ENCODE measurements at places on chromosomes 6 and 20. TPM values are rescaled to one million over a fixed set of nuclear protein-coding genes. Genes with fewer than 3 reads are reported as not detected.
A peak's percentile ranks its signal among the peaks of the same experiment; 100 is the strongest.

GRCh38 chr20:57748601-57749130 is 38.9 kb upstream of the PMEPA1 start:
- peak; percentile 48 for DNase-seq

DEFB124 gene
- not detected for total RNA-seq

MACROD2 gene
- 34.0 TPM for total RNA-seq

THBD gene
- 14.7 TPM for total RNA-seq

E2F1 gene
- 10.9 TPM for total RNA-seq

GRCh38 chr6:1481286-1481685 is 91.9 kb downstream of the FOXF2 start:
- DNase-seq, result no peak

NRSN1 gene
- total RNA-seq, result 3.2 TPM

- no peak for DNase-seq
Measured at GRCh38 chr6:144730088-144730645, 445.0 kb downstream of the UTRN start.

- no peak for DNase-seq
Measured at GRCh38 chr6:166223079-166223478, 55.4 kb upstream of the TBXT start.

DNA sequence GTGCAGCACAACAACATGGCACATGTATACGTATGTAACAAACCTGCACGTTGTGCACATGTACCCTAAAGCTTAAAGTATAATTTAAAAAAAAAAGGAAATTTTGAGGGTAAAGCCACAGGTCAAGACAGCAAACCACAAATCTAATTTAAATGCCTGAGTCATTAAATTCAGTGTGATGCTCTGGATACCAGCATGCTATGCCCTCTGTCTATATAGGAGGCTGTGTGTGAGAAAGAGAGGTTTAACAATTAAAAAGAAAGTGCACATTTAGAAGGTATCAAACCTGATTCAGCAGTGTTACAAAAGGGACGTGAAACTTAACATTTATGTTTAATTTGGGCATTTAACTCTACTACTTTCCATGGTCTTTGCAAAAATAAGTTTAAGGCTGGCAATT is 276.3 kb downstream of the ADGRB3 start:
- no peak for DNase-seq

DNA sequence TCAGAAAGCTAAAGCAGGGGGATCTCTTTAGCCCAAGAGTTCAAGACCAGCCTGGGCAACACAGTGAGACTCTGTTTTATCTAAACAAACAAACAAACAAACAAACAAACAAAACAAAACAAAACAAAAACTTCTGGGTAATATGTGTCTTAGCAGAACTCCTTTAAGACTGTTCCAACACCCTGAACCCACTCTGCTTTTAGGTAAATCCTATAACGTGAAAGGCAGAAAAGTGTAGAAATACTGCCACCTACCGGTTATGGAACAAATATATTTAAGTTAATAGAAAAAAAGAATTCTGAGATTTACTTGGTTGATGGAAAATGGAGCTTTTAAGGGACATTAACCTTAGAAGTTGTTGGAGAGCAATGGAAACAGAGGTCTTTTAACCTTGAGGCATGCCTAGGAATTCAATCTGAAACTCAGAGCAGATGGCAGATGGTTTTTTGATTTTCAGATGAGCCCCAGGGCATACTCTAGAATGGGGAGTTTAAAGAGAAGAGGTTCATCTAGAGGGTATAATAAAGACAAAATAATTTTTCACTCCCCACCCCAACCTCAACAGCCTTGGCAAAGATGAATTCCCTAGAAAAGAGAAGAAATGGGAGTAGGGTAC is 38.5 kb downstream of the SOD2 start:
- peak; percentile 66 for DNase-seq

DNA sequence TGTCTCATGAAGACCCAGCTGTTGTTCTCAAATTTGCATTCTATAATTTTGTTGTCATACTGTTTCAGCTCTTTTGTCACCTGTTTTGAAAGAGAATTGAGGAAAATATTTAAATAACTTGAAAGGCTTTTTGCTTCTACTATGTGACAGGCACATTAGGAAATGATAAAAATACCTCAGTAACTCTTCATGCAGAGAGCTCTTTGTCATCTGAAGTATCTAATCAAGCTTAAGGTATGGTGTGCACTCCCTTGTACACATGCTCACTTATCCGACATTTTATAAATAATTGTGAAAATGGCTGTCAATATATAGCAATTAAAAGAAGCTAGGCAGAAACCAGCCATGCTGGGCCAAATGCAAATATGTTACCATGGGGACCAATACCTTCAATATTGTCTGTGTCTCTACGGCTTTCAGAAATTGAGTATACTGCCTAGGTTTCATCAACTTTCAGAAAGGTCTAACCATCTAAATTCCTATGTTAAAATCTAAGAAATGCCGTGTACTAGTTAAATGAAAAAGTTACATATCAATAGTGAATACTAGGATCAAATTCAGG is 349.0 kb downstream of the RNGTT start:
- no peak for DNase-seq

DNA sequence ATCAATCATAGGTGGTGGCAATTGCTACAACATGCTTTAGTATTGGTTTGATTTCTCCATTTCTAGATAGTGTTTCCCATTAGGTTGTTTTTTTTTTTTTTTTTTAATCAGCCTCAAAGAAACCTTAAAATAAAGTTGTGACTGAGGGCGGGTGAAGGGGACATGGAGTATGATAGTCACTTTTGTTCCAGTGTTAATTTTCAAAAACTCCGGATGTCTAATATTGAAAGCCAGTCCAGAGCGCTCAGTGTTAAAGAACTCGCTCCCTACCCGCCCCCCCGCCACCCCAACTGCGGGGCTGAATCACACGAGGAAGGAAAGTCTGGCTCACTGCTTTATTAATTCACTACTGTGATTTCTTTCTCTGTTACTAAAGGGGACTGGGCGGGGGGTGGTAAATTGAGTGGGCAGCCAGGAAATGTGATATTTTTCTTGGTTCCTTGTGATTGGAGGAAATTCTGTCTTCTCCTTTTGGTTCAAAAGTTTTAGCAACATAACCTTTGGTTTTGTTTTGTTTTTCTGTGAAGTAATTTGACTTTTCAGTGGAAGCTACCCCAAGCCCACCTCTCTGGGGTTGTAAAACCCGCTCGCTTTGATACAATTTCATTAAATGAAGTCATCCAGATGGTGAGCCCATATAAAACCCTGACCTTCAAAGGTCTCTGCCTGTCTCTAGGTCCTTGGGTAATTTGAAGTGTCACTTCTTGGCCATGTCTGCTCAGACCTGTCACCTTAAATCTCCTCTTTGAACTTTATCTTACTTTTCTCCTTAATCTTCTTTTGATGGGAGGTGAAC is 38.0 kb downstream of the TNFAIP3 start:
- no peak for DNase-seq

- no peak for DNase-seq
Measured at GRCh38 chr20:48609491-48609978, 218.3 kb downstream of the PREX1 start.

TRIM38 gene
- 4.0 TPM for total RNA-seq

DNA sequence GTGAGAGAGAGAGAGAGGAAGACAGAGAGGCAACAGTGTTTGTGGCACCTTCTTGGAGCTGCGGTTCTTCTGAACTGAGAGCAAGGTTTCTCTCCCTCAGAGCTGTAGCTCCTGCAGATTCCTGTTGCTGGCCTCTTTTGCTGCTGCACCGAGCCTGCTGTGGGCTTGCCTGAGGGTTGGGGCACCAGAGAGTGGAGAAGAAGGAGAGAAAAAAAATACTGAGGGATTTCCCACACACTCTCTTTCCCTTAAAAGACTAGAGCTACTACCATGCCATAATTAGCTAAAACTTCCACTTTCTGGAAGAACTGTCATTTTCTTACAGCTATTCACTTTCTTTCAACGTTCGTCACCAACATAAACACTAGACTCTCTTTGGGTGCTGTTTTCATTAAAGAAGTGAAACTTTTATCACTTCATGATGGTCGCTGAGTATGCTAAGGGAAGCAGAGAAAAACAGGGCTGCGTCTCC is 18.2 kb upstream of the ECI2 start:
- DNase-seq, result no peak

GRCh38 chr6:14386668-14387067 is 269.1 kb downstream of the CD83 start:
- DNase-seq, result no peak

C20orf144 gene
- not detected for total RNA-seq

DNA sequence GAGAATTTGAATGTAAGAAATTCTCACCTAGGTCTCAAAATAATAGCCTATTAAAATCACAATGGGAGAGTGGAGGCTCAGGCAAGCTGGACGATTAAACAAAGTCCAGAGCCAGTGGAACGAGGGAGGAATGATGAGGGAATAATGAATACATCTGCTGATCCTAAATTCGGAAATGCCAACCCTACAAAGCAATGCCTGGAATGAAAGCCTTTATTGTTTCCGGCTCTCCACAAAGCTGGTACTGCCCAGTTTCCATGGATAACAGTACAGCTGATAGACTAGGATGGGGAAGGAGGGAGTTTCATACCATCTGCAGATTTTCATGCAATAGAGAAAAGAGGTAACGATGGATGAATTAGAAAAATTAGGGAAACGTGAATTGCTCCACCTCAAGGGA is 356.1 kb downstream of the CBLN4 start:
- DNase-seq, result peak; percentile 59

DNAH8 gene
- 0.06 TPM for total RNA-seq

DNA sequence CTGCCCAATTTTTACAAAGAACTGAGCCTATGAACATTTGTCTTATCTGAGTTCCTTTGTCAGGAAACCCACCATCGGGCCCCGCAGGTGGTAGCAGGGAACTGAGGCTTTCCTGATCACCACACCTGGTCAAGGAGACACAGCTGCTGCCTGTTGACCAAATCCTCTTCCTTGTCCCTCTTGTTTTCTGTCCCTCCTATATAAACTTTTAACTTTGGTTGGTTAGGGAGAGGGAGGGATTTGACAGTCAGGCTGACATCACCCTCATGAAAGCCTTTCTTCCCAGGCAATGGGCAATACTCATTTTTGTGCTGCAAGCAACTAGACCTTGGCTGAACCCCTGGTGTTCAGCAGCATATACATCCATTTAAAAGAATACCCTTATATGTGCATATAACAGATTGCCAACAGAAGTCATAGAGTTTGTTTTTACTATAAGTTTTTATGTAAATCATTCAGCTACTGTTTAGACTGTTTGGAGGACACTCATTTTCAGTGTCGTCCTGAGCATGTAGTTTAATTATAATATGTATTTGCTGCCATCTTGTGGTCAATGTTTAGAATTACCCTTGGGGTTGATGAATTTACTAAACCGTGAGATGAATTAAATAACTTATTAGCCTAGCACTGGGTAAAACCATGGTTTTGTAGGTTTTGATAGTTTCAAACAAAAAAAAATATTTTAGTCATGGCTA is 17.0 kb downstream of the CRISP1 start:
- DNase-seq, result peak; percentile 71

REM1 gene
- 4.0 TPM for total RNA-seq

- no peak for DNase-seq
Measured at GRCh38 chr6:149499066-149499465, 14.3 kb upstream of the ZC3H12D start.

DNA sequence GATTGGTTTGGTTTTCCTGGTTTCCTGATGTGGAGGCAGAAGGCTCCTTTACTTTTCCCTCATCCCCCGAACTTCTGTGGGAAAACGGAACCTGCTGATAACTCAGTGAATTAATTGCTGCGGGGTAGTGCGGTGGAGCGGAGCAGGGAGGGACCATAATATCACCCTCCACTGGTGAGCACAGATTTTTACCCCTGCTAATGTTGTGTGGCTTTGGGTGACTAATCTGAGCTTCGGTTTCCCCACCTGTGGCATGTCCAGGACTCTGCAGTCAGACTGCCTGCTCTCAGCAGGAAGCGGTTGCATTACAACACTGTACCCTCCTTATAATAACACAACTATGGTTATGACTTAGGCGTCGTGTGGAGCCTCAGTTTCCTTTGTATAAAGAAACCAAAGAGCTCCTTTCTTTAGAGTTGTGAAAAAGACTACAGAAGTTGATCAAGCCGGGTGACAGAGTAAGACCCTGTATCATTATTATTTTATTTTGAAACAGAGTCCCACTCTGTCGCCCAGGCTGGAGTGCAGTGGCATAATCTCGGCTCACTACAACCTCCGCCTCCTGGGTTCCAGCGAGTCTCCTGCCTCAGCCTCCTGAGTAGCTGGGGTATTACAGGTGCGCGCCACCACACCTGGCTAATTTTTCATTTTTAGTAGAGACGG is 2.2 kb upstream of the ID1 start:
- DNase-seq, result no peak

LY6G5C gene
- 3.3 TPM for total RNA-seq

DNA sequence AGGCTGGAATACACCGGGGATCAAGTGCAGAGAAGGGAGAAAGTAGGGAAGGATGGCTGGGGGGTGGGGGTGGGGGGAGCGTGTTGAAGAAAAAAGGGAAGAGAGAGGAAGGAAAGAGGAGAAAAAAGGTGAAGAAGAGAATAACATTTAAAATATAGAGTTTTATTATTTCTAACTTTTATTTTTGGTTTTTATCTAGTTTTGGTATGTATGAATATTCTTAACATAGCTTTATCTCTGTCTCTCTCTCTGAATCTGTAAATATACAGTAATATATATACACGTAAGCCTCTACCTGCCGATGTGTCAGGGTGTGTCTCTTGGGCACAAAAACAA is 30.0 kb downstream of the HLA-F start:
- DNase-seq, result no peak

GRCh38 chr6:1940381-1940780 is 305.0 kb downstream of the GMDS start:
- no peak for DNase-seq

- no peak for DNase-seq
Measured at GRCh38 chr6:30537931-30538330, 18.4 kb downstream of the GNL1 start.

GRCh38 chr6:146209942-146210341 is 181.1 kb downstream of the GRM1 start:
- no peak for DNase-seq

DNA sequence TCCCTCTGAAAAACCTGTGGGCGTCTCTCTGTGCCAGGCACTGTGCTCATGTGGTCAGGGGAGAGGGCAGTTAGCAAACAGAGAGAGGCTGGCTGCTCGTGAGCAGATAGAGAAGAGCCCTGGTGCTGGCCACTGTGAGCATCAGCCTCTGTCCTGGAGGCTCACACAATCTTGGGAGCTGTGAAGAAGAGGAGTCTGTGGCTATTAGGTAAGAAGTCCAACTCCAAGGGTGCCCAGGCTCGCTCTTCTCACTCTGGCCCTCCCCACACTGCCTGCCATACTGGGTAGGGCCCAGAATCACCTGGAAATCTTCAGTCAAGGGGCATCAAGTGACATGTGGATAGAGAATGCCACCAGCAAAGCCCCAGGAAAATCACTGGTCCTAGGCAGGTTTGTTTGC is 14.1 kb downstream of the SCML4 start:
- no peak for DNase-seq

C6orf163 gene
- total RNA-seq, result 6.5 TPM

SIRPD gene
- total RNA-seq, result not detected

RARS2 gene
- total RNA-seq, result 43.1 TPM

GRCh38 chr6:167238694-167239467 is 52.2 kb upstream of the UNC93A start:
- no peak for DNase-seq

GRCh38 chr6:43980004-43980795 is 147.1 kb downstream of the MRPL14 start:
- DNase-seq, result peak; percentile 68

Measured in spinal cord (tissue), 10 donors.